Hippocampal formation (tissue), 2 donors: ENCODE measurements at places on chromosomes 11 and 22.

DNA sequence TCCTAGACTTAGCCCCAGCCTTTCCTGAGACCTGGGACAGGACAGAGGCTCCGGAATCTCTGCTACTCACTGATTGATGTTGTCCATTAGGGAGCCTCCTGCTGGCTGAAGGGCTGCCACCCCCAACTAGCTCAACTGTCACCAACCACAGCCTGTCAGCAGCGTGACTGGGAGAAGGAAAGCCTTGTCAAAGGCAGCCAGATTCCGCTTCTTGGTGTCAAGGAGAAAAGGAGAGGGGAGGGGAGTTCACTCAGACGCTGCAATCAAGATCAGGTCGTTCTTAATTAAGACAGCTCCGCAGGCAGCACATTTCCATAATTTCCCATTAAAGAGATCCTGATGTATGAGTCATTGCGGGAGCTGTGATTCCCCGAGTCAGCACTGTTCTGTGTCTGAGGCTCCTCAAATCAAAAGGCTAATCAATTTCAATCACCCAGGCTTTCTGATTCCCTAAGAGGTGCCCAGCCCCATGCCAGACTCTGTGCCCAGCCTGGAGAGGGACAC, 152.8 kb upstream of the ZBED5 start:
- no peak for DNase-seq

DNA sequence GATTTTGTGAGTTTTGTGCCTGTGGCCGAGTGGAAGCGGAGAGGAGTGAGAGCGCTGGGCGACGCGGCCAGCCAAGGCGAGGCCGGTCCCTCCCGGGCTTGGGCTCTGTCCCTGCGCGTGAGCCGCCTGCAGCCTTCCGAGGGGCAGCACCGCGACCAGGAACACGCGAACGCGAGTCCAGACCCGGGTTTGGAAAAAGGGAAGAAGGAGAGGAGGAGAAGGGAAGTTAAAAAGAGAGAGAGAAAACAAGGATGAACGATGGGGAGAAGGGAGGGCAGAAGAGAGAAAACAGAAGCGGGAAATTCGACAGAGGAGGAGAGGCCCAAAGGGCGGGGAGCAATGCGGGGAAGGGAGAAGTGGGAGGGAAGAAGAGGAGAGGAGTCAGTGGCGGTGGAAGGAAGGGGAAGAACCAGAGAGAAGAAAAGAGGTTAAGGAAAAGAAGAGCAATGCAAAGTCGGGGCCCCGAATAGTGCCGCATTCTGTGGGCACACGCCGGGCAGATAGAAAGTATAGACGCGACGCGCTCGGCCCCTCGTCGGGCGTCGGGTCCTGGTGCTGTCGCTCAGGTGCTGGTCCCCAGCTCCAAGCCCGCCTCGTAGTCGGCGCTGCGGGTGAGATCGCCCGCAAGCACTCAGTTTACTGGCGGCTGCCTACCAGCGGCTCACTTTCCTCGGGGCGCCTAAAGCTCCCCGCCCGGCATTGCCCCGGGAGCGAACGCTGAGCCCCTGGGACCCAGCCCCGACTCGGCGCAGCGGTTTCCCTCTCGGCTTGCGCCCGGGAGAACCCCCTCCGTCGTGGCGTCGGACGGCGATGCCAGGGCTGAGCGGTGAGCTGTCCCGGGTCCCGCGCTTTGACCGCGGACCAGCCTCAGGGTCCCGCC, 2.8 kb upstream of the BARX2 start:
- DNase-seq = no peak

GRCh38 chr22:38504731-38505540, 1.2 kb downstream of the DDX17 start:
- no peak for DNase-seq

DNA sequence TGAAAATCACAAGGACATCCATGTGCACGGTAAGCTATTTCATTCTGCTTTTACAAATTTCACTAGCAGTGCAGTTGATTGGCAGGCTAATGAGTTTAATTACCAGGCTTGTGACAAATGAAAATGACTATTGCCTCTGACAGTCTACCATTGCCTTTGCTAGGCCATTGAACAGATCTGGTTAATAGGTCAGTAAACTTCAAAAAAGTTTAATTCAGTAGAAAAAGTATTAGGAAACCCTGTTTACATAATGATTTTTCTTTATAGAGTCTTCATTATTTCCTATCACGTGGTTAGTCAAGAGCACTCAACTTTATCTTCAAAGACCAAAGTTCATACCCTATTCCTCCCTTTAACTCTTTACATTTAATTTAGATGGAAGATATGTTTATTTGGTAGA, 77.0 kb downstream of the PRMT3 start:
- DNase-seq = no peak

- DNase-seq = no peak
These were observed 544 bp downstream of the C11orf91 start for GRCh38 chr11:33700063-33700501.
